ENCODE measurements at places on chromosomes 3 and 15.

DNA sequence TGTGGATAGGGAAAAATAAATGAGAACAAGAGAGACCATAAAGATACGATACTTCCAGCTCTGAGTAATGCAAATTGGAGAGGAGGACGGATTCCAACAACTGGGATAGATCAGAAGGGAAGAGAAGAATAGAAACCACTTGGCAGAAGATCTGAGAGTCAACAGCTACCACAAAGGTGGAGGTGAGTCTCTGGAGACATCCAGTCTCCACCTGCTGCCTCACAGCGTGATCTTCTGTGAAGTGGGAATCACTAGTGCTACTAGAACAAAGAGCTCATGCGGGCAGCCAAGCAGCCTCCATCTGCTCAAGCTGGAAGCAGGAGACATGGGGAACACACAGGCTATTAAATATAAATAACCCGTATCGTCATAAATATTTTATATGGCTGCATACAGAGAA is 558.5 kb upstream of the CFAP20DC start:
- no peak for DNase-seq

- DNase-seq = no peak
Observed at GRCh38 chr3:159654183-159655134, 334.2 kb upstream of the IL12A start.

DNA sequence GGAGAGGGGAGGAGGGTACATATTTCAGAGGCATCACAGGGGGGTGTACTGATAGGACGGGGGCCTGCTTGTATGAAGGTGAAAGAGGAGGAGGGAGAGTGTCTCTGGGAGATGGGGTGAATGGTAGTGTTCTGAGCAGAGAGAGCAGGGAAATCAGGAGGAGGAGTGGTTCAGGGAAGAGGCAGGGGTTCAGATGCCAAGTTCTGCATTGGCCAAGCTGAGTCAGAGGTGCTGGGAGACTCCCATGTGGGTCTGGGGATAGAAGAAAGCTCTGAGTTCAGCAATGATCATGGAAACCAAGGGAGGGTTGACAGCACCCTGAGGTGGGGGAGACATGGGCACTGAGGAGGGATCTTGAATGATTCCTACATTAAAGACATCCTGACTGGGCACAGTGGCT is 3.0 kb downstream of the CYP8B1 start:
- DNase-seq = no peak

GRCh38 chr15:54064365-54064764 is 86.1 kb downstream of the UNC13C start:
- DNase-seq = no peak

- DNase-seq = no peak
Observed at GRCh38 chr3:153744889-153745288, 376.3 kb upstream of the ARHGEF26 start.

GRCh38 chr15:87731630-87732029 is 524.9 kb downstream of the NTRK3 start:
- peak; percentile 9 for DNase-seq

- DNase-seq = no peak
Observed at GRCh38 chr15:32035285-32035684, 5.0 kb downstream of the CHRNA7 start.

GRCh38 chr3:172177046-172177445 is 137.7 kb downstream of the FNDC3B start:
- DNase-seq = no peak

DNA sequence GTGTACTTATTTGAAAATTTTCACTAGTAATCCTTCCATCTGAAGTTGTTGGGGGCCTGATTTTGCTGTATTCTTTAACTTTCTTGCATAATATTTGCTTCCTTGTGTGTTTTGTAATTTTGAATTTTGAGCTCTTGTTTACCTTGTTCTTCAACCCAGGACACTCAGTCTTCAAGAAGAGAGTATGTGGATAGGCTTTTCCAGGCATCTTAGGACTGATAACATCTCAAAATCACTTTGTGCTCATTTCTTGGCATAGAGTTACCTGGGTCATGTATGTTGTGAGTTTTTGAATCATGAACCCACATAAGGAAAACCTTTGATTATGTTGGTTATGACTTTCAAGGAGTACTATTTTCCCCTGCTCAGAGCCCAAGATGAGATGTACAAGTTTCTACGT is 13.4 kb downstream of the BTD start:
- DNase-seq = no peak

DNA sequence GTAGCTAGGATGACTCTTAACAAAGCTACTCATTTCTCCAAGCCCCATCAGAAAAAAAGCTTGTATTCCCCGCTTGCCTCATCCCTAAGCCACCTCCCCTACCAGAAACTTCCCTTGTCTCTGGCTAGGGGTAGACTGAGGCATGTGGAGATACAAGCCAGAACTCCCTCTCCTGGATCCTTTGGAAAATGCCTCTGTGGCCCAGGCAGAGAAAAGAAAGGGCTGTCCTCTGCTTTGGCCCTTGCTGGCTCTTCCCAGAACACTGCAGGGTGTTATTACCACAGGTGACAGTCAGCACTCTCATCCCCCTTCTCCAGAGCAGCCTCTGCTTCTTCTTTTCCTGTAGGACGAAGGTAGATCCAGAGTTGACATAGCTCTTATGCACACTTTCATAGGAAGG is 15.2 kb downstream of the RMDN3 start:
- DNase-seq = no peak

DNA sequence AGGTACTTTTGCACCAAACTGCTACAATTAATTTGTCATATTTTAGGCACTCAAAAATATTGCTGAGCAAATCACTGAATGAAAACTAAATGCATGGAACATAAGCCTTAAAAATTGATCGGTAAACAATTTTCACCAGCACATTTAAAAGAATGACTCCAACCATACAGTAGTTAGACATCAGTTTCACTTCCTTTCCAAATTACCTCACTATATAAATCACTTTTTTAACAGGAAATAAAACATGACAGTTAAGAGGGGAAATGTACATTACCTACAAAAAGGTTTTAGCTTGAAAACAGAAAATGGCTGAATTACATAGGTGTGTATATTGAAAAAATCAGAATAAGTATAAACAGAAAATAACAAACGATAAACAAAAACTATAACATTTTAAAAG is 108.4 kb downstream of the SERPINI1 start:
- no peak for DNase-seq

All from OCI-M1 (cell line).